Panc1 (cell line): ENCODE measurements at places on chromosomes 1 and 21. TPM values are rescaled to one million over a fixed set of nuclear protein-coding genes. Genes with fewer than 3 reads are reported as not detected.

Gene SHE
- 0.03 TPM for total RNA-seq

Gene SPATA46
- not detected for total RNA-seq

Gene FNDC5
- total RNA-seq, result 2.6 TPM

Gene S100A8
- not detected for total RNA-seq

Gene SH2D1B
- total RNA-seq, result not detected

Gene MCOLN3
- total RNA-seq, result 14.2 TPM

Gene TRABD2B
- total RNA-seq, result not detected

Gene NCAM2
- 2.2 TPM for total RNA-seq
